ENCODE measurements at places on chromosomes 1 and 21.

- DNase-seq, result no peak
Observed at GRCh38 chr1:109083923-109084322, 6.6 kb upstream of the TMEM167B start.

- peak; percentile 33 for DNase-seq
Observed at GRCh38 chr1:28437924-28438699, 67.7 kb upstream of the RCC1 start.

DNA sequence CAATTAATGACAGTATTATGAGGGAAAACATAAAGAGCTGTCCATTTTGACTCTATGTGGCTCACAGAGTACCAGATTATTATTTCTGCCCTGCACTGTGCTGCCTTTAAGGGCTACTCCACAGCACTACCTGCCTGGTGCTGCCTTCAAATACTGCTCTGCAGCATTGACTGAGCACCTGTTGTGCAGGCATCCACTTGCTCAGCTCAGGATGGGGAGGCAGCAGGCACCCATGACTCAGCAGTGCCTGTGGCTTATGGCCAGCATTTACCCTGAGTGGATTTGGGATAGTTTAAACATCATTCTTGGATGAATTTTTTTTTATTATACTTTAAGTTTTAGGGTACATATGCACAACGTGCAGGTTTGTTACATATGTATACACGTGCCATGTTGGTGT, 953 bp upstream of the KPRP start:
- DNase-seq, result no peak

- no peak for DNase-seq
Observed at GRCh38 chr1:94980582-94981574, 54.0 kb upstream of the CNN3 start.

DNA sequence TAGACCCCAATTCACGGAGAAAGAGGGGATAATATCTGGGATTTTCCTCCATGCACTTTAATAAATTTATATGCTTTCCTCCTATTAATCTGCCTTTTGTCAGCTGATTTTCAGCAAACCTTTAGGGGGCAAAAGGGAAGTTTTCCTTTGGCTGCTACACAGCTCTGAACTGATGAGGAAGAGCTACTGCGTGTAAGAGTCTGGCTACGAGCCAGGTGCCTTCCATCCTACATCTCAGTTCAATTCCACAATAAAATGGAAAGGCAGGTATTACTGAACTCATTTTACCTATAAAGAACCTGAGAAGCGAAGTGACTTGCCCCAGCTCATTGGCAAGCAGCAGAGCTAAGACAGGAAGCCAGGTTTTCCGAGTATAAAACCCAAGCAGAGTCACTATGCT, 28.3 kb upstream of the ZNF326 start:
- DNase-seq, result no peak

- no peak for DNase-seq
Observed at GRCh38 chr21:31683029-31683428, 23.5 kb downstream of the SOD1 start.

DNA sequence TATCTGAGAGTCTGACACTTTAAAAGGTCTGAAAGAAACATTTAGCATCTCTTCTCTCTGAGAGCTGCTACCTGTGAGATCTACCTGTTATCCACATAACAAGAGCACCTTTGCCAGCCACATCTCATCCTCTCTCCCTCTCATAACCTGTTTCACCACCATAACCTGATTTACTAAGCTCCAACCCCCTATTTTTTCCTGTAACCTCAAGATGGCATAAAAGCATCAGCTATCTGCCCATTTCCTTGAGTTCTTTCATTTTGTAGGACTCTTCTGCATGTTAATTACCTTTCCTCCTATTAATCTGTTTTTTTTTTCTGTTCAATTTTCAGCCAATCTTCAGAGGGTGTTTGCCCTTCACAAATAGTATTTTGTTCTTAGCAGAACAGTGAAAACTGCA, 136.5 kb upstream of the KCNK1 start:
- DNase-seq, result no peak

All from renal cortex interstitium (tissue), 15 donors.